ENCODE measurements at places on chromosomes 4 and X.

DNA sequence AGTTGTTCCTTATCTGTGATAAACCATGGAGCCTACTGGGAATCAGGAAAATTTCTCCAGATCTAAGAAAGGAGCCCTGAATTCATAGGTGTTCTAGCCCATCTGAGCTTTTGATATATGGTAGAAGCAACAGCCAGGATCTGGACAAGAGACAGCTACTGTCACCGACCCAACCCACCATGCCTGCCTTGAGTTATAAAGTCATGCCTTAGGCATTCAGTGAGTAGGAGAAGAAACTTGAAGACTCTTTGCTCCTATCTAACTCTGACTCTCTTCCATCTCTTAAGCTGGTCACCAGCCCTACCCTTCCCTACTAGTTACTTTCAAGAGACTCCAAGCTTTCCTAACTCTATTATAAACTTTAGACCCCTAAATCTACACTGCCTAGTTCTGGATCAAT, 83.9 kb upstream of the FAM9B start:
- DNase-seq = no peak

GRCh38 chr4:94219402-94219801, 11.7 kb downstream of the SMARCAD1 start:
- no peak for DNase-seq

- DNase-seq = no peak
Observed at GRCh38 chrX:134251241-134251640, 14.3 kb downstream of the CCDC160 start.

DNA sequence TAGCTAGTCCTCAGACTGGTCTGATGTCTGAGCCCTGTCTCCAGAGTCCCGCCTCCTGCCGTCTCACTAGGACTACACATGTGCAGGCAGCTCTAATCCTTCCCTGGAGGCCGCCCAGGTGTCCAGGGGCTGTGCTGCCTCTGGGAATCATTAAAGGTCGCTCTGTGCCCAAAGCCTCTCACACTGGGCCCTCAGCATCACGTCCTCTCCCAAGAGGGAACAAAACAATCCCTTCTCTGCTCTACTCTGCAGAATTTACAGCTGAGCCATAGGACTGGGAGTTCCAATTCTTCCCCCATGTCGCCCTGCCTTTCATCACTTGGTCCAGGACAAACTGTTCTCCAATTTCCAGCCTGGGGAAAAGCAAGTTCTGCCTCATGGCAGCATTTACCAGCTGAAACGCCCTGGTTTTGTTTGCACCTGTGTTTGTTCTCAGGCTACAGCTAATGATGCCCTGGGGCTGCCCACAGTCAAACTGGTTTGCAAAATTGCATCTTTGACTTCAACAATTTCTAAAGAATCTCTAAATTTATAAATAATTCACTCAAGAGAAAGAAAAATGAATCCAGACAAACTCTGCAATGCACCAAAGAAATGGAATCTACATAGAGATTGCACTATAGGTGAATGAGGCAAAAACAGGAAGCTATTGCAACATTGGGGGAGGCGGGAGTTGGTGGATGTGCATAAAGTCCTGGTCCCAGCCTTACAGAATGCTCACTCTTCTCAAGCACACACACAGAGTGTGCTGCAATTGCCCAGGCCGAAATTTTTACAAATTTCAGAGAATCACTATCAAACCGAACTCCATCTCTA, 7.2 kb upstream of the MRFAP1 start:
- peak; percentile 82 for DNase-seq

GRCh38 chr4:54359919-54360650, 131.0 kb downstream of the PDGFRA start:
- DNase-seq = no peak

GRCh38 chr4:110484029-110484428, 8.1 kb downstream of the ENPEP start:
- DNase-seq = peak; percentile 73

GRCh38 chrX:134572816-134573682, 85.2 kb downstream of the PLAC1 start:
- DNase-seq = no peak

GRCh38 chrX:71954458-71954857, 43.8 kb downstream of the NHSL2 start:
- DNase-seq = no peak

GRCh38 chrX:31547416-31547815, 475.6 kb upstream of the FTHL17 start:
- no peak for DNase-seq

- no peak for DNase-seq
Observed at GRCh38 chr4:16544251-16544721, 318.0 kb upstream of the TAPT1 start.

DNA sequence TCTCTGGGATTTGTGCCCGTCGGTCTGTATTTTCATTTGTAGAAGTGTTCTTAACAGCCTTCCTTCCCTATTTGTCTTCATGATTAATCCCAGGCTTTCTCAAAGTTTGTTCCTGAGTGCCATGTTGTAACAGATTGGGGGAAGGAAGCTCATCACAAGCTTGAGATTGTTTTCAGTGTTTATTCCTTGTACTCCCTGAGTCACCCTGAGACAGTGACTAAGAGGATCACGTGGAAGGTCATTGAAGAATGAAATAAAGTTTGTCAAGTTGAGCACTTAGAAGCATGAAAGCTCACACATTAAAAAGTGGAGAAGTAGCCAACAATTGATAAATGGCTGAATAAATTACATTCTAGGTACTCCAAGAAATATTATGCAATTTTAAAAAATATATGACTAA, 153.5 kb upstream of the FAM241A start:
- peak; percentile 83 for DNase-seq

DNA sequence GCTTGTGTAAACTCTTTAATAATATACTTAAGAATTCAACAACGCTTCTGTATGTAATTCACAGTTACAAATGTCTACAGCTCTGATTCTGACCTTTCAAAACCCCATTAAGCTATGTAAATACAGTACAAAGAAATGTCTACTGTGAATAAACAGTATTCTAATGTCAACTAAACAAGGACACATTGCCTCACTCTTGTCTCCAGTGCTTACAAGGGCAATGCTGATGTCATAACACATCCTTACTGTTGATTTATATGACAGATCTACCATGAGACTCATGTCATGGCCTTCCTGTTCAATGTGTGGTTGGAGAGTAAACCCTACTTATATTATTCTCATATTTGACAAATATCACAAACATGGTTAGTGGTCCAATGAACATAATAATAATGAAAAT, 256.1 kb upstream of the ADGRL3 start:
- no peak for DNase-seq

DNA sequence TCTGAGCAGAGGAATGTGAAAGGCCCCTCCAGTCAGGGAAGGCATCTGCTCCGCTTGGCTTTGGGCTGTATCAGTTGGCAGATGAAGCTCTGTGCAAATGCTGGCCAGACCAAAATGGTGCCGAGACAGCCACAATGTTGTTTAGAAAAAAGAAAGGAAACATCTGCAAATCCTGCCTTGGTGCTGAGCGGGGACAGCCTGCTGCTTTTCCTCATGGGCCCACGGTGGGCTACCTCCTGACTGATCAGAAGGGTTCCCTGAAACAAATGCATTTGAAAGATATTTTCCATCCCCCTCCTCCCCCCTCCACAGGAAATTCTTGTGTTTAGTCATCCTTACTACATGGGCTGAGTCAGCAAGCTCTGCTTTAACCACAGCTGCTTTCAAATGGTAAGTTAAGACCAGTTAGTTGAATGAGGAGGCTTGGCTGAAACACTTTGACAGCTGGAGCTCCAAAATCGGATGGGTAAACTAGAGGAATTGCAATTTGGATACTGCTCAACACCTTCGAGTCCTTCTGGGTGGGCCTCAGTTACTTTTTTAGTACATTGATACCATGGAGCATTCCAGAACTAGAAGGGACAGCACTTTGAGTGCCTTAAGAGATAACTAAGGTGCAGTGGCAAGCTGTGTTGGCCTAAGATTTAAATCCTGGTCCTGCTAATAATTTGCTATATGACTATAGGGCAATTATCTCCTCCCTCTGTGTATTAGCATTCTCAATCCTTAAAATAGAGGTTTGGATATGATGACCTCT, 36.0 kb downstream of the PLAC1 start:
- DNase-seq = no peak

DNA sequence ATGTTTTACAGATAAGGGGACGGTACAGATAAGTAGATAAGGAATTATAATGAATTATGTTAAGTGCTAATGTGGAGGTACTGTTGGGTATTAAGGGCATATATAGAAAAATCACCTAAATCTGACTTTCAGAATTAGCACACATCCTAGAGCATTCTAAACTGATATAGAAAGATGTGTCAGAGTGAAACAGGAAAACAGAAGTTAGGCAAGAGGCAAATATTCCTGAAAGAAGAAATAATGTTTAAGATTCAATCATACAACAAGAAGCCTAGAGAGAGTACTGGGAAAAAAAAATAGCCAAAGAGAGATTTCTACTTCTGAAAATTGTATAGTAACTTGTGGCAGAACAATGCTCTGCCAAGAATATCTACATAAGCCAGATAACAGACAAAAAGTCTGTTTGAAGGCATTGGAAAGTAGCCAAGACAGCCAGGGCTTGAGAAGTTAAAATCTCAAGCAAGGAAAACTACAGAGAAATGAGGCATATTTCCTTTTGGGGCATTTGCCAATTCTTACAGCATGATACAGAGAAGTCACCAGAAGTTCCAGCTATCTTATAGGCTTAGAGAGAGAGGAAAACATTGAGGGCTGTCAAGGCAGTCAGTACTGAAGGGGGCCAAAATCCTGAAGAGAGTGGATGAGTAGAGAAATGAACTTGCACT, 646.0 kb downstream of the RPA4 start:
- peak; percentile 40 for DNase-seq

GRCh38 chr4:187865914-187866313, 129.7 kb upstream of the ZFP42 start:
- no peak for DNase-seq

DNA sequence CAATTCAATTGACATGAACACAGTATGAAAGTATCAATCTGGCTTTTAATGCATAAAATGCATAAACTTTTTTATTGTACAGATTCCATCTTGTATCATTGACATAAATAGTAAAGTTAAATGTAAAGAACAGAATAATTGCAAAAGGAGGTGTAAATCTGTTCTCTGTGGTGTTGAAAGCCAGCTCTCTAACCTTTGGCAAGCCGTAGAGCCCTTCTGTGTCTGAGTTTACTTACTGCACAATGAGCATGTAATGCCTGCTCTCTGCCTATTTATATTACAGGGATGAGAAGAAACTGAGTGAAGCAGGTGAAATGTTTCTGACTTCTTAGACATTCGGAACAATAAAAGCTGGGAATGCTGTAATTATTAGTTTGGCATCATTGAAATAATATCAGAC, 389.3 kb upstream of the EPHA5 start:
- DNase-seq = no peak

GRCh38 chr4:88356771-88357170, 21.9 kb upstream of the HERC6 start:
- no peak for DNase-seq

DNA sequence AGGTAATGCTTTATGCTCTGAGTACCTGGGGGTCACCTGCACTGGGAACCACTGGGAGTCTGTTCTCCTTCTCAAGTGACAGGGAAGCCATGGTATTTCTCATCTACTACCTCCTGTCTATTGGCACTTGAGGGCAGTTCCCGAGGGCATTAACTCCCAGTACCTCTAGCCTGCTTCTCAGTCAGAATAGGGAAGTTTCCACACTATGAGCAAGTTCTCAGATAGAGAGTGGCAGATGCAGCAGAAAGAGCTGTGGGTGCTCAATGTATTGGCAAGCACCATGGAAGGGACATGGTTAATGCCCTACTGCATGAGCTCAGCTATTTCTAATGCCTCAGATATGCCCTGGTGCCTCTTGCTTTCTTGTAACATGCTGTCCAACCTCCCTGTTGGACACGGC, 74.1 kb downstream of the ANOS1 start:
- no peak for DNase-seq

GRCh38 chr4:156725257-156725656, 246.3 kb downstream of the PDGFC start:
- no peak for DNase-seq

- DNase-seq = no peak
Observed at GRCh38 chr4:88719381-88719780, 21.8 kb upstream of the NAP1L5 start.

DNA sequence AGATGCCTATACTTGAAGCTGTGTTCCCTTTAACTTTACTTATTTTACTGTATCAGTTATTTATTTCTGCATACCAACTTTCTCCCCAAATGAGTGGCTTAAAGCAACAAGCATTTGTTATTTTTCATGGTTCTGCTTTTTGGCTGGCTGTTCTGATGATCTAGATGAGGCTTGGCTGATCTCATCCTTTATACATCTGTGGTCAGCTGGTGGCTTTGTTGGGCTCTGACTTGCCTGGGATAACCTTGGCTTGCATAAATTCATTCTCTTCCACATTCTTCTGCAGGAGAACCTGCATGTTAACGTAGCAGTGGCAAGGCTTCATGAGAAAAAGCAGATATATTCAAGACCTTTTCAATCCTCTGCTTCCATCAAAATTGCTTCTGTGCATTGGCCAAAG, 1317.6 kb downstream of the ADGRL3 start:
- peak; percentile 16 for DNase-seq

GRCh38 chrX:120090208-120090607, 12.7 kb upstream of the RHOXF2B start:
- DNase-seq = no peak

DNA sequence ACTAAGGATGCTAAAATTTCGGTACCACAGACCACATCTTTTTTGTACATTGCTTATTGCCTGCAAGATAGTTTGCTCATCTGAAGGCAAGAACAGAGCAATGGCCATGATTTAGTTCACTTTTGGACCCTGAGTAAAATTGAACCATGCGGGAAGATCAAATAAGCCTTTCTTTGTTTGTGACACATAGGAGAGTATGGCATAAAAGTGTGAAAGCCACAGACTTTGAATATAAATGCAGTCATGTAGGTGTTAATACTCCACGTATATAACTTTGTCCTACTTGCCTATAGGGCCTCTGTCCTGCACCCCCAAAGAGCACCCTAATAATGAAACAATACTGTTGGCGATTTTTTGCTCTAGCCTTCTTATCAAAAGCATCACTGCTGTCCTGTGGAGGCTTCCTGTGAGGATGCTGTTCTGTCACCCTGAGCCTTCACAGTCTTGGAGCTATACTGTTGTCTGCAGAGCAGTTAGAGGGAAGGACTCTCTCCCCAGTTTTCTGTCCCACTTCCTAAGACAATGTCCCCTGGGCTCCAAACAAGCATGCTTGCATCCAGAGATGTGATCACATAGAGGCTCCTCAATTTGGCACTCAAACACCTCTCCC, 10.2 kb upstream of the CXCL13 start:
- no peak for DNase-seq

Data from inflammatory macrophage treated with lipopolysaccharide for 1 hour (primary cell).